ENCODE measurements at places on chromosomes 5 and 9.

- DNase-seq: no peak
Observed at GRCh38 chr9:135242406-135242805, 154.9 kb downstream of the OLFM1 start.

GRCh38 chr5:88108490-88109279, 160.0 kb downstream of the TMEM161B start:
- DNase-seq: no peak

DNA sequence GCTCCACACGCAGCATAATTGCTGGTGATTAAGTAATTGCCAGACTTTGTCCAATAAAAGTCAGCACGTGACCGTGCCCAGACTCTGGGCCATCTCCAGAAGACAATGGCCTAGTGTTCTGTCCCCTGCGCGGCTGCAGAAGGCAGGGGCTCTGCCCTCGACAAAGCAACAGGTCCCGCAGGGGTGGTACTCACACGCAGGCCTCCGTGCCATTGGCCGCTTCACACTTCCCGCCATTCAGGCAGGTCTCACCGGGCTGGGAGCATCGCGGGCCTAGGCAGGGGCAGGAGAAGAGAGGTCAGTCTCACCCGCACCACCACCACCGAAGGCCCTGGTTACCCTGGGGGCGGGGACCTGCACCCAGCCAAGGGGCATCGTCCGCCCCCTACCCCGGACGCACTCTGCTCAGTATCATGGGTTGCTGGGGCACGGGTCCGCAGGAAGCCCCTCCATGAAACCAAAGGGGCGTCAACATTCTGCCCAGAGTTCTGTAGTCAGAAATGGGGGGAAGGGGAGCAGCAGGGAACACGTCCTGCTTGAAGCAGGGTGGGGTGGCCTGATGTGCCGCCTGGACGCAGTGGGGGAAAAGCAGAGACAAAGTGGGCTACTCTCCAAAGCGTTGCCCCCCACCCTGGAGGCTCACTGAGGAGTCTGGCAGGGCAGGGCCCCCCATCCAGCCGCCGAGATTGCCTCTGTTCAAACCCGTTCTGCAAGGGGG, 1.9 kb downstream of the NOTCH1 start:
- no peak for DNase-seq

DNA sequence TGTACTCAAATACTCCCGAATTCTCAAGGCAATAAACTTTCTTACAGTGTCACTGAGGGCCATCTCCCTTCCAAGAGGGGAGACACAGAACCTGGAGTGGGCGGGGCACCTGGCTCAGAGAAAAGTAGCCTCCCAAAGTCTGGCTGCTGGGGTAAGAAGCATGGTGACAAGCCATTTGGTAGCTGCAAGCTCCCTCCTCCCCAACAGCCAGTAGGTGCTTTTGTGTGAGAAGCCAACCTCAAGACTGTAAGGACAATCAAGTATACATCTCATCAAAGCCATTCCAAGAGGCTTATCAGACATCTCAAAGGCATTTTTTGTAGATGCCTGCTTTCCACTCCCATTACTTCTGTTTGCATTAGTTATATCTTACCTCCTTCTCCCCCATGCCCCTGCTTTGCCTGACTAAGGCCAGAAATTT, 1.4 kb downstream of the DAB2 start:
- DNase-seq: no peak
